DMS79 treated with DMSO at 0.1 percent for 48 hours (cell line): ENCODE measurements at places on chromosomes 7 and 10.

- no peak for DNase-seq
Observed at GRCh38 chr7:130278860-130279259, 12.2 kb downstream of the CPA2 start.

GRCh38 chr7:76294344-76295024 lies 8.0 kb upstream of the HSPB1 start:
- peak; percentile 88 for DNase-seq

DNA sequence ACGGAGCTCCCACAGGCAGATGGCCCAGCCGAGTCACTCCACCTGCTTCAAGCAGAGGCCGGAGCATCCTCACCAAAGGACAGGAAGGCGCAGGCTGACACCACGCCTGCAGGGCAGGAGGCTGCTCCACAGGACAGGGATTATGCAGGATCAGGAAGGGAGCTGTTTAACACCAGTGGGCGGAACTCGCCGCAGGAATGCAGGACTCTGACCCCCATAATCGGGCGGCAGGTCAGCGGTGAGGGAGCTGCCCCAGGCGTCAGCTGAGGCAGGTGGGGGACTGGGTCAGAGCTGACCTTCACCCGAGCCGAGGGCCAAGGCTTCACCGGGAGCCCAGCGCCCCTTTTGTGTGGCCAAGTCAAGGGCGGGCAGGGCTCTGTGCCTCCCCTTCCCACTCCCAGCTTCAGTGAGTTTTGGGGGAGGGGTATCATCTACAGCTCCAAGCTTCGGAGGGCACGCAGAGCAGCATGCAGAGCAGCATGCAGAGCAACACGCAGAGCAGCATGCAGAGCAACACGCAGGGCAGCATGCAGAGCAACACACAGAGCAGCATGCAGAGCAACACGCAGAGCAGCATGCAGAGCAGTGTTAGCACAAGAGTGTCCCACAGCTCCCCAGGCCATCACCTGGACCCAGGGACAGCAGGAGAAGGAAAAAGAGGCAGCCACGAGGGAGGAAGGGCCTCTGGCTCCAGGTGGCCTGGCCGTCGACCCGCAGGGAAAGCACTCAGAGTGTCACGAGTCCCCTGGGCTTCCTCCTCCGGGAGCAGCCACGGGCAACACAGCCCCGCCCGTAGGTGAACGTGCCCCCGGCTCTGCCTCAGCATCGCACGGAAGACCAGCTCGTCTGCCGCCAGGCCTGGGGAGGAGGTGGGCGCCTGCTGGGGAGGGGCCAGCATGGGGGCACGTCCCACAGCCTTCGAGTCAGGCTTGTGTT lies 151.7 kb upstream of the PPP2R2D start:
- peak; percentile 20 for DNase-seq

DNA sequence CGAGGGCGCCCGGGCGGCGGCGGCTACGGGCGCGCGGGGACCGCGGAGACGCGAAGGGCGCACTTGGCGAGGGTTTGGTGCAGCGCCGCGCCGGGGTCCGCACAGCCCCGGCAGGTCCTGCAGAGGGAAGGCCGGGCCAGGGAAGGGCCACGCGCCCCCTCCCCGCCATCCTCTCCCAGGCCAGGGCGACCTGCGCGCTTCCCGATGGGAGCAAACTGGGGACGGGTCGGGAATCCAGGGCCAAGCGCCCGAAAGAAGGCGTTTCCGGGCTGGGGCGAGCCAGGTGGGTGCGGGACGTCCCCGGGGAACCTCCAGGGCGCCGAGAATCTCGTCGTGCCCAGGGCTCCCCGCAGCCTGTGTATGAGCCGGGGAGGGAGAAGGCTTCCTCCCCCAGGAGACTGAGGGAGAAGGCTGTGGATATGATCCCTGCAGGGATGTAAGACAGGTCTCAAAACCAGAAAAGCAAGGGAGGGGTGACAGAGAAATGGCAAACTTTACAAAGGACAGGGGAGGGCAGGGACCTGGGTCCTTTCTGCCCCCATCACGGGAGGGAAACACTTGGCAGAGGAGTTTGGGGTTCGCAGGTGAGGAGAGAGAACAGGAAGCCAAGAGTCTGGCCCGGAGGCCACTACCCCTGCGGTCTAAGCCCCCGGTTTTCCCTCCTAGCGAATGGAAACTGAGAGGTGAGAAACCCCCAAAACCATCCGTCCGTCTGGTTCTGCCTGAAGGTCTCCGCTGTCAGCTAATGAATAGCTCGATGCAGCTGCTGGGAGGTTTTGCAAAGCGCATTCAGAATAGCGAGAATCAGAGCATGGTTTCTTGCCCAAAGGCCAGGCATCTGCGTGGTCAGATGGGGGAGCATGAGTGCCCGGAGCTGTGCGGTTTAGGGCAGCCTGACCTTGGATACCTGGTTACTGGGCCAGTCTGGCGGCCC lies 674 bp downstream of the AMZ1 start:
- no peak for DNase-seq

- DNase-seq, result no peak
Observed at GRCh38 chr10:74754381-74754821, 72.0 kb upstream of the KAT6B start.

DNA sequence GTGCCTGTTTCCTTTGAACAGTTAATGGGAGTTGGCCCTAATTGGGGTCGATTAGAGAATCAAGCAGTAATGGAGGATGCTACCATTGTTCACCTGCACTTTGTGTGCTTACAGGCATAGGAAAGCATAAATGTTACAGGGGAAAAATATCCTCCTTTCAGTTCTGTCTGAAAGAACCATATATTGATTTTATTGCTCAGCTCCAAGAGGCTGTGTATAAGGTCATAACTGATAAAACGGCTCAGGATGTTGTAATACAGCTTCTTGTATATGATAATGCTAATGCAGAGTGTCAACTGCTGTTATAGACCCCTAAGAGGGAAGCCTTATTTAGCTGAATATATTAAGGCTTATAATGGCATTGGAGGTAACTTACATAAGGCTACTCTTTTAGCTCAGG lies 32.9 kb upstream of the AKR1C2 start:
- no peak for DNase-seq

DNA sequence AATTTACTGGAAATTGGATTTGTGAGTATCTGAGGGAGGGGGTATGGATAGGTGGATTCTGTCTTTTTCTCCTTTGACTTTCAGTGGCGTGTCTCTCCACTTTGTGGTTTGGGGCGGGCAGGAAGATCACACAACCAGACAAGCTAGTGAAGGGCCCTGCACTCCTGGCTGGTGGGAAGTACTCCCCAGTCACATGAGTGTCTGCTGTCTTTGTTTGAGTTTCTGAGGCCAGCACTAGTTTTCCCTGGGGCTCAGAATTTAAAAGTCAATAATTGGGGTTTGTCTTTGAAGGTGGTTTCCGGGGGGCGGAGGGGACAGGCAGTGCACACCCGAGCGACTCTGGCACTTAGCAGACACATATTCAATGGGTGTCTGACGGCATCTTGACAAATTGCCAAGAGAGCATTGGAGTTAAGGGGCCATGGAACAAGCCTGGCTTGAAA lies 120.1 kb downstream of the WDFY4 start:
- DNase-seq, result peak; percentile 35

- peak; percentile 69 for DNase-seq
Observed at GRCh38 chr10:78913219-78914059, 155.3 kb upstream of the ZMIZ1 start.

DNA sequence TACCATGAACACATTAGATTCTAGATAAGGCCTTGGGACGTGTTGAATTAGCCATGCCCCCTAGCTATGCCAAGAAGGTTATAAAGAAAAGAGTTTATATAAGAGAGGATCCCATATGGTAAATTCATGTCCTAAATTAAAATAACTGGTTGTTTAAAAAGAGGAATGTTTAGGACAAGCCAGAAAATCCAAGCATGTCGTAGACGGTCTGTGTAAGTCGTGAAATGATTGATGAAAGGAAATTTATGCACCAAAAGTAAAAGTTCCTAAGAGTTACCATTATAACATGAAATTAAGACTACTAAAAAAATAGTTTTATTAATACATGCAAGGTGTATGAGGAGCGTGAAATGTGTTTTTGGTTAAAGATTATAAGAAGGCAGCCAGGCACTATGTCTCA lies 624.9 kb downstream of the ARL4A start:
- no peak for DNase-seq

- peak; percentile 36 for DNase-seq
Observed at GRCh38 chr10:127945341-127945758, 38.4 kb downstream of the PTPRE start.

GRCh38 chr10:99621454-99622251 lies 1.4 kb upstream of the SLC25A28 start:
- peak; percentile 33 for DNase-seq

DNA sequence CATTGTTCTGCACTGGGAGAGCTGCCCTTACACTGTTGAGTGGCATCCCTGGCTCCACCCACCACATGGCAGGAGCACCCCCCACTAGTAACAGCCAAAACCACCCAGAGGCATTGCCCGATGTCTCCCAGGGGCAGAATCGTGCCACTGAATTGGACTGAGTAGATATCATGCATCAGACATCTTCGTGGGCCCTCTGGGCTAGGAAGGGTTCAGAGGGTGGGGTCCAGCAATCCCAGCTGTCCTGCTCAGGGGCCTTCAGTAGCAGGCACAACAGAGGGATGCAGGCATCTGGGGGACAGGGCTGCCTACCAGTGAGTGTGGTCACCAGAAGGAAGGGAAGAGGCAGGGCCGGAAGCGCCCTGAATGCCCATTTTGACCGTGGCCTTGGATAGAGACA lies 119.7 kb upstream of the PPP2R2D start:
- DNase-seq, result no peak

- DNase-seq, result peak; percentile 39
Observed at GRCh38 chr10:43679509-43679908, 30.8 kb upstream of the ZNF32 start.

DNA sequence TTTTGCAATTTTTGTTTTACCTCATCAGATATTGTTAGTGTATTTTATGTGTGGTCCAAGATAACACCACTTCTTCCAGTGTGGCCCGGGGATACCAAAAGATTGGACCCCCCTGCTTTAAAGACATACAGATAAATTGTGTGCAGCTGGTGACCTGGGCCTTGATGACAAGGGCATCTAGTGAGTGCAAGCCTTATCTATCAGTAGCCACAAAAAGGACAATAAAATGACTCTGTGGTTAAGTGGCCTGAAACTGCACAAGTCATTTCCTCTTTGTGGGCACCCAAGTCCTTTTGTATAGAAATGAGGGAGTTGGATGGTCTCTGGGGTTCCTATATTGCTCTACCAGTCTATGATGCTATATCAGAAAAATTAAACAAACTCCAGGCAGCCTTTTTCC lies 98.1 kb downstream of the PARD3 start:
- no peak for DNase-seq

DNA sequence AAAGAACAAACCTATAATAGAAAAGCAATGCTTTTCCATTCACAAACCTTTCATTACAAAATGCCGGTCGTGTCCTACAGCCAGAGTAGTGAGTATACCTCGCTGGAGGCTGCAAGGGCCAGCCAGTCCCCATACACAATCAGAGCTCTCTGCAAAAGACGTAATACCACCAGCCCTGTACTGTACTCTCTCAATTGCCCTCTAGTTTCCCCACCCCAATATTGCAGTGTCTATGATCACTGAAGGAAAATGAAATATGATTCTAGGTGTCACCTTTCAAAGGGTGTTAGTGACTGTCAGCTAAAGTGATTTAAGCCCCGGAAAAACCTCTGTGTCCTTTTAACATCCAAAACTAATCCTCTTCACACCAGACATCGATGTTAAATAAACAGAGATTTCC lies 24.8 kb downstream of the PLXNA4 start:
- no peak for DNase-seq

DNA sequence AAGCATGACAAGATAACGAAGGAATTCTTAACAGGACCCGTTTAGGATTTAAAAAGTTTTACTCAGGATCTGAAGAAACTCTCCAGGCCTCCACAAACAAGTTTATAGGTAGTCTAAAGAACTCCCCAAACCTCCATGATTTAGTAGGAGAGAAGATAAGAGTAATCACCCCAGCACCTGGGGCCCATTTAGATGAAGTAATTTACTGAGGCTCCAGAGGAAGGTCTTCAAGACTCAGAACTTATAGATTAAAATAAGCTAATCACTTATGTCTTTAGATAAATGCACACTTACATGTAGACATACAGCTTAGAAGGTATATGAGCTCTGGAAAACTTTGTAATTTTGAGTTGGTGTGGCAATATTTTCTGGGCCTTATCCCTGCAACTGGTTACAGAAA lies 123.8 kb downstream of the HBP1 start:
- DNase-seq, result no peak

GRCh38 chr7:48931481-48931880 lies 7.1 kb downstream of the CDC14C start:
- no peak for DNase-seq

GRCh38 chr7:33744293-33745075 lies 160.9 kb upstream of the BMPER start:
- no peak for DNase-seq

DNA sequence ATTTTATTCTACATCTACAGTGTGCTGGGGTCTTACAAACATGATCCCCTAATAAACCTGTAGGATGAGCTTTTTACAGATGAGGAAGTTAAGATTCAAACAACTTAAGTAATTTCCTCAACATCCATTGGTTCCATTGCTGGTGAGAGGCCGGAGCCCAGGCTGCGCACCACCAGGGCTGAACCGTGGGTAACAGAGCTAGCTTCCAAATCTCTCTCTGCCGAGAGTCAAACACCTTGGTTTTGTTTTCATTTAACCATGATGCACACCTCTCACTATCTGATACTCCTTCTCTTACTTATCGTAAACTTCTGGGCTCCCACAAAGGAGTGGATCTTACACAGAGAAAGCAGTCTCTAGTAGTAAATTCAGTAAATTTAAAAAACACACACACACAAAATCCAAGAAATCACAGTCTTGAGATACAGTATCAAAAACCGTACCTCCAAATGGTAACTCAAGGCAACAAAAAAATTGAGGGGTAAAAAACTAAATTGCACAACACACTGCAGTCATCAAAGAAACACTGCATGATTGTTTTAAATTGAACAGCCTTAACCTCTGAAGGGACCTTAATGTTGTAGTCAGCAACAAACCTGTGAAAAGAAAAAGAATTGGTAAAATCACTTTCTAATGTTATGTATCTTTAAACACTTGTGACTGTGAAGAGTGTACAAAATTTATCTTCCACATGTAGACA lies 20.5 kb downstream of the SGMS1 start:
- no peak for DNase-seq

DNA sequence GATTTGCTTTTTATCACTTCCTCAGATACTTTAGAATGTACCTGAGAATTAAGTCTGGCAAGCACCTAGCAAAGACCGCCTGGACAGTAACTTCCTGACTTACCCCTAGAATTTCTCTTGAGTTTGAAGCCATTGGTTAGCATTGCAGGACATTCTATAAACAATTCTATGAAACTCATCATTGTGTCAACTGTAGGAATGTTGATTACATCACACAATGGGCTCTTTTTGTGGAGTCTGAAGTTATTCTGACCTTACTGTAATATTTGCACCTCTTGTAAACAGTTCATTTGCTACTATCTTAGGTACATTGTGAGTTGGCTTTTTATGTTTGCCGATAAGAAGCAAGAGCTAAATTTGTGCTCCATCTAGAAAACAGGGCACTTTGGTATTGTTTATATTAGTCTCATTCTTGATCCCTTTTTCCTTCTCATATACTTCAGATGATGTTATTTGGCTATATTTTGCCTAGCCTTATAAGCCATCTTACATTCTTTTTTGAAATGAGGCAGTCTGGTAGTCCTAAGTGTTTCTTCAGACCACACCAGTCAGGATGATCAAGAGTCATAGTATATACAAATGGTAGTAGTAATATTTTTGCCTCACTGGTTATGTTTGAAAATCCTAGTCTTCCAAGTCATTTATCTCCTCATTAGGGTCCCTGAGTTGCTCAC lies 52.4 kb downstream of the CASD1 start:
- no peak for DNase-seq

GRCh38 chr7:49273897-49274296 lies 349.6 kb downstream of the CDC14C start:
- DNase-seq, result no peak
